ENCODE measurements at places on chromosomes 12 and 14.

GRCh38 chr14:94998685-94999084 is 158.6 kb downstream of the DICER1 start:
- DNase-seq: no peak

GRCh38 chr12:124734224-124734788 is 129.4 kb downstream of the SCARB1 start:
- DNase-seq: no peak

- DNase-seq: no peak
Observed at GRCh38 chr12:94659346-94659930, 9.1 kb upstream of the TMCC3 start.

DNA sequence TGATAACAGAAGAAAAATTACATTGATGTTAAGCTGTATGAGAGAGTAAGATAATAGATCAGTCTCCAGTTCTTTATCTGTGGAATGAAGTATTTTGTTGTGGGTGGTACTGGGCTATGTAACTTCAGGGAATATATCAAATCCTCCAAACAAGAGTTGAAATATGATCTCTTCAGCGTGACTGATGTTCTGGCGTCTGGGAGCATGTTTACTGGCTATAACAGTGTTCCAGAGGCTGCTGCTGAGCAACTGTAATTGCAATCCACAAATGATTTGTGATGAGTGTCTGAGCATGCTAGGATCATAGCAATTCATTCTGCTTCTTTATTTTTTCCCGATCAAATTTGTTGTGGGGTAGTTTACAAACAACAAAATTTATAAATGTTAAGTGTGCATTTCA is 18.6 kb upstream of the CCDC198 start:
- no peak for DNase-seq

DNA sequence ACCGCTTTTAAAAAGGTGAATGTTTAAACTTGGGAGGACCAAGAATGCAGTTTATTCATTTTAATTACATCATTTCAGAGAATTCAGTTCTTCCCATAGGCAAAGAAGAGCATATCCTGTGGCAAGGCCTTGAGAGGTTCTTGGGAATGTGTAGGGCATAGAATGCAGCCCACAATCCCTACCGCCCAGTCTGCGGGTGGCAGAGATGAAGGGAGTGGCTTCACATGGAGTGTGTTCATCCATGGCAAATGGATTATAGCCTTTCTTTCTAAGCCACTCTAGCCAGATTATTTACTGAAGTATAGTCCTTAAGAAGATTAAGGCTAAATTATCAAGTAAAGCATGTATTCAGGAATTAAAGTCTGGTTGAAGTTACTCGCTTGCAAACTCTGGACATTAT is 97.4 kb downstream of the TSPAN8 start:
- DNase-seq: no peak

DNA sequence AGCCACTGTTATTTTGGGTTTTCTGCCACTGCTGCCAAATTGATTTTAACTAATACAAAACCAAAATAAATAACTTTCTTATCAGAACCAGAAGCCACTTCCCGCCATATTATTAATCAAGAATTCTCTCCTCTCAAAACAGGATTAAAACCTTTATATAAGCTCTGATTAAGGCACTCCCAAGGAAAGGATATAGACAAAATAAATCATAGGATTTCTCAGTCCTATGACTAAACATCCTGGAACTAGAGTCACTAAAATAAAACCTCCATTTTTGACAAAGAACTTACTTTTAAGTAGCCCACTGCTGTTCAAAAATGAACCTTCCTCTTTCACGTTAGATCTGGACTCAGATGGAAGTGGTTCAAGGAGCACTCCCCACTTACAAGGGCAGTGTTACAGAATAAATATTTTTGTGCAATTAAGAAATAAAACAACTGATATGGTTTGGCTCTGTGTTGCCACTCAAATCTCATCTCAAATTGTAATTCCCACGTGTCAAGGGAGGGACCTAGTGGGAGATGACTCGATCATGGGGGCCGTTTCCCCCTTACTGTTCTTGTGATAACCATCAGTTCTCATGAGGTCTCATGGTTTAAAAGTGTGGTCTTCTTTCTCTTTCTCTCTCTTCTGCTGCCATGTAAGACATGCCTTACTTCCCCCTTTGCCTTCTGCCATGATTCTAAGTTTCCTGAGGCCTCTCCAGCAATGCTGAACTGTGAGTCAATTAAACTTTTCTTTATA is 26.4 kb downstream of the GXYLT1 start:
- DNase-seq: peak; percentile 54

DNA sequence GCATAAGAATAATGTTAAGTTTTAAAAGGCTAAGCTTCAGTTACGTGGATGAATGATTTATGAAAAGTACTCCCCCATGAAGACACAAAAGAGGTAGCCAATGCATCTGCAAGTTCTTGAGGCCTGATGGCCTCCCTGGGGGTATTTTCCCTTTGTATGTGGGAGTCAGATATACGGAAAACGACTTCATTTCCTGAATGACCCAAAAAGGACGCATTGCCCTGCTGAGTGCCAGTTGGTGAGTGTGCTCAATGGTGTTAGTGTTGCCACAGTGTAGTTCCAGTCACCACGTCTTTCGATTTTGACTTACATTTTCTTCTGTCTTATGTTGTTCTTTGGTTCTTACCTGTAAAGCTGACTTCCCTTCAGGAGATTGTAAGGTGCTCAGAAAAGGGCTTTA is 8.0 kb downstream of the ETV6 start:
- peak; percentile 70 for DNase-seq

DNA sequence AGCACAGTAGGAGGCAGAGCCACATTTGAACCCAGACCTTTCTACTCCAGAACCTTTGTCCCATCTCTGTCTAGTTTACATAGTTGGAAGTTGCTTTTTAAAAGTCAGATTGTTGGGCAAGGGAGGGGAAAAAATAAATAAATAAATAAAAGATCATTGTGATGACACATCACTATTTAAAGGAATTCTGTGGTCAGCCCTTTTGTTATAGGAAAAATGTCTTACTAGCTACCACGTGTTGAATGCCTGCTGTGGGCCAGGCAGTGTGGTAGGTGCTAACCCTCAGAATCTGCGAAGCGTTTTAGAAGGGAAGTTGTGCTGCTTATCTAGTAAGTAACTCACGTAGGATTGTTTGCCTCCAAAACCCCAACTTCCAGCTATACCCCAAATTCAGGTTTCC is 62.3 kb downstream of the BHLHE41 start:
- no peak for DNase-seq

GRCh38 chr12:127286281-127286680 is 980.7 kb upstream of the TMEM132C start:
- DNase-seq: no peak

- DNase-seq: no peak
Observed at GRCh38 chr14:65840786-65841185, 428.3 kb downstream of the FUT8 start.

DNA sequence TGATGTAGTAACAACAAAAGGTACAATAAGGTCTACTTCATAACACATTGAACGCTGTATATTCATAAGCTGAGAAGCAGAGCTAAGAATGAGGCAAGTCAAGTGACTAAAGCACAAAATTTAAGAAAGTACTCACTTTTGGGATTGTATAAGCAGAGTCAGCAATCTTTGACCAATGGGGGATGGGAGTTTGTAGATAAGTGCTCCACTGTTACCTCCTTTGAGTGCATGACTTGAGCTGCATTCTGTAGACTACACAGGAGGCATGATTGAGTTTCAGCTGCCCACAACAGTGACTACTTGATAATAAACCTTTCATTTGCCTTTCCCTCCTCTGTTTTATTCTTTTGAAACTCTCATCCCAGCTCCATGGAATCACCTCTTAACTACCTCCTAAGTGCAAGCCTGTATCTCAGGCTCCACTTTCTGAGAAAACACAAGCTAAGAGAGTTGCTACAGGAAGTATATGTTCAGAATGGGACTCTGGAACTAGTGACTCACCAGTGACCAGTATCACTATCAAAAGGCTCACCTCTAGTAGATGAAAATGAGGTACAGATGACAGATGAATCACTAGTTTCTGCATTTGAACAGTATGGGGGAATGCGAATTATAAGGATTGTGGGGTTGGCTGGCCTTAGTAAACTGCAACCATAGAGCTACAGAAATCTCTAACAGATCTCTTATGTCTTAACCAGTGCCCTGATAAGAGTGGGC is 49.2 kb downstream of the SLC35F4 start:
- no peak for DNase-seq

DNA sequence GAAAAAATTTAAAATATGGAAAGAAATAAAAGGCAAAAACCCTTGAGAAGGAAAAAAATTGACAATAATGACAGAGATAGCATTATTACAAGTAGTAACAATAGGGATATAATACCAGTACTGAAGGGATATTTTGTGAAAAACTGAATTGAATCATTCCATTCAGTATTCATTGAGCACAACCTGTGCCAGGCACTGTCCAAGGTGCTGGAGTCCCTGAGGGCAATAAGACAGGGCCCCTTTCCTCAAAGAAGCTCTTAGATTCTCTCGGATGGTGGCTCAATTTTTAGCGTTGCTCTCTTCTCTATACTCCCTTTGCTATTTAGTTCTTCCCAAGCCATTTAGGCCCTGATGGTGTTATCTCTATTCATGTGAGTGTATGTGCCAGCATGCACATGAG is 34.3 kb upstream of the GAS2L3 start:
- DNase-seq: peak; percentile 46

DNA sequence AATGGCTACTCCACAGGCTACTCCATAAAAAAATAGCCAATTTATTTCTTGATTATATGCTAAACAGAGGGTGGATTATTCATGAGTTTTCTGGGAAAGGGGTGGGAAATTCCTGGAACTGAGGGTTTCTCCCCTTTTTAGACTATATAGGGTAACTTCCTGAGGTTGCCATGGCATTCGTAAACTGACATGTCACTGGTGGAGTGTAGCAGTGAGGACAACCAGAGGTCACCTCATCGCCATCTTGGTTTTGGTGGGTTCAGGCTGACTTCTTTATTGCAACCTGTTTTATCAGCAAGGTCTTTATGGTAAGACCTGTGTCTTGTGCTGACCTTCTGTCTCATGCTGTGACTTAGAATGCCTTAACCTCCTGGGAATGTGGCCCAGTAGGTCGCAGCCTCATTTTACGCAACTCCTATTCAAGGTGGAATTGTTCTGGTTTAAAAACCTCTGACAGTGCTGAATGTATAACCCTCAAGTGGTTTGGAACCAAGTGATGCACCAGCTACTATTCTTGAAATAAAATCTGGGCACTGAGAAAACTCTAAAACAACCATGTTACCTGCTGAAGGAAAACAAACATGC is 27.7 kb downstream of the C12orf56 start:
- DNase-seq: no peak

DNA sequence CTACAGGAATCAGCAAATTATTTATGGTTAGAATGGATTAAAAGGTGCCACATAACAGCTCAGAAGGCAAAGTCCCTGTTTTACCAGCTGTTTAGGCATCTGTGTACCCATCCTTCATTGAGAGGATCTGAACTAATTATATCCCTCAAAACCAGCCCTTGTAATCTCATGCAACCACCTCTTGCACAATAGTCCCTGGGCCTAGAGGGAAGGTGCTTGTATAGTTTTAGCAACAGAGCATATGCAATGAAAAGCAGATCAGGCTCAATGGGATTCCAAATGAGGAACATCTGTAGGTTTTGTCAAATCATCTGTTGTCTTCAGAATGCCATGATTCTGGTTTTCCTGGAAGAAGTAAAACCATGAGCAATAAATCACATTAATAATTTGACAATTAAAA is 26.0 kb upstream of the GLIPR1L2 start:
- DNase-seq: no peak

- no peak for DNase-seq
Observed at GRCh38 chr14:97426776-97427175, 629.6 kb downstream of the VRK1 start.

- DNase-seq: peak; percentile 84
Observed at GRCh38 chr12:14403711-14404196, 38.3 kb downstream of the ATF7IP start.

DNA sequence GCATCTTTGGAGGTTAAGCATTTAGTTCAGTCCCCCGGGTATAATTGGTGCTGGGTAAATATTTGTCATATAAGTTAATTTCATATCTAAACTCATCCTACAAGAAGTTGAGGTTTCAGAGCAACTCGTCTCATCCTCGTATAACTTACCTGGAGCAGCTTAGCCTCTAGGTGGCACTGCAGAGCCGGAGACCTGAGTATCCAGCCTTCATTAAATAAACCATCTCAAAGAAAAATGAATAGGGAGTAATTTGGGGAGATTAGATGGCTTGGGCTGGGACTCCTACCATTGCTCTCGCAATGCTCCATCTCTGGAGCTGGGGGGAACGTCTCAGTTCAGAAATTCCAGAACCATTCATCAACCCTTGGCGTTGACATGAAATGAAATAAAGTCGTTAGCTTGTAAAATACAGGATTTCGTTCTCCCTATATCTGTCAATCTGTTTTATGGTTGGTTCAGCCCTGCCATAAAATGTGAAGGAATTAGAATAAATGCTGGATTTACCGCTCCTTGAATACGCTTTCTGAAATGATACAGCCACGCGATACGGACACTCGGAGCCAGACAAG is 122.9 kb upstream of the TMEM132D start:
- peak; percentile 41 for DNase-seq

DNA sequence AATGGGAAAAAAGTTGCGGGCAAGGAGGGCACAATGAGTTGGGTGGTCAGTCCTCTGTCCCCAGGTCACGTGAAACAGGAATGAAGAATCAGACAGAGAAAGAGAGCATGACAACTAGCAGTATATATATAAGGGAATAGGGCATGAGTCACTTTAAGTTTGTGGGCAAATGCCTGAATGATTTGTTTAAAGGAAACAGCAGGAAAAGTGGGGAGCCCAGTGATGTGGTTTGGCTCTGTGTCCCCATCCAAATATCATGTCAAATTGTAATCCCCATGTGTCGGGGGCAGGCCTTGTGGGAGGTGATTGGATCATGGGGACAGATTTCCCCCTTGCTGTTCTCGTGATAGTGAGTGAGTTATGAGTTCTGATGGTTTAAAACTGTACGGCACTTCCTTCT is 195.3 kb upstream of the IGF1 start:
- DNase-seq: no peak

DNA sequence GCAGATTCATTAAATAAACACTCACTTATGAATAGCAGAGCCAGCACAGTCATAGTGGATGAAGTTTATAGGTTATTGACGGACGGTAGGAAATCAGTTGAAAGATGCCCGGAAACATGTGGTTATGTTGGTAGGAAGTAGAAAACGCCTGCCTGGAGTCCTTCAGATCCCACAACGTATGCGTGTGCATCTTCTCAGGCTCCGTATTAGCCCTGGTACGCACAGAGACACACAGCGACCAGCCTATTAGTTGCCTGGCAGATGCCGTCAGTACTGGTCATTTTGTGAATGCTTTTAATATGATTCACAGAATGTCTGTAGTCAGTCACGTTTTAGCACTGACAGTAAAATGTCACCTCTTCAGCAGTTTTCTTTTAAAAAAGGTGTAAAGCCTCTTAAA is 196.4 kb downstream of the RGS6 start:
- no peak for DNase-seq

- peak; percentile 51 for DNase-seq
Observed at GRCh38 chr12:69988481-69989321, 163.7 kb downstream of the MYRFL start.

DNA sequence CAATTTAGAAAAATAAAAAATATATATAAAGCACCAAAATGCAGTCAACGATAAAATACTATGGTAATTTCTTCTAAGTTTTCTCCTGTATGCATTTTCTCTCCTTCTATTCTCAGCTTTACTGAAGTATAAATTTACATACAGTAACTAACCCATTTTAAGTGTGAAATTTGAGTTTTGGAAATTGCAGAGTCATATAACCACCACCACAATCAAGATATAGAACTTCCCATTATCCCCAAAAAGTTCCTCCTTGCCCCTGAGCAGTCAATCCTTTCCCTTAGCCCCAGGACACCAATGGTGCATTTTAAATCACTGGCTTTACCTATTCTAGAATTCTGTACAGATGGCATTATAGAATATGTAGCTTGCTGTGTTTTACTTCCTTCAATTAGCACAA is 31.0 kb upstream of the BBS10 start:
- DNase-seq: no peak

GRCh38 chr12:121767525-121768016 is 25.9 kb downstream of the RHOF start:
- DNase-seq: no peak
